Heart right ventricle (tissue), 16 donors: ENCODE measurements at places on chromosomes 2 and 18.

GRCh38 chr2:67702937-67703336 lies 305.8 kb downstream of the ETAA1 start:
- no peak for DNase-seq
- no peaks in the 10 kb centered on the region for H3K36me3 ChIP-seq
- H3K27me3 ChIP-seq = no peaks in the 10 kb centered on the region
- no peak overlapping the region for H3K27ac ChIP-seq

- no peak overlapping the region for H3K27ac ChIP-seq
- H3K4me3 ChIP-seq = no peak overlapping the region
- no peaks in the 10 kb centered on the region for H3K27me3 ChIP-seq
- no peaks in the 10 kb centered on the region for H3K4me1 ChIP-seq
- DNase-seq = no peak
- no peaks in the 10 kb centered on the region for H3K36me3 ChIP-seq
Observed at GRCh38 chr2:17323697-17324096, 194.5 kb downstream of the RAD51AP2 start.

GRCh38 chr2:221203125-221203524 lies 369.0 kb downstream of the EPHA4 start:
- no peak for DNase-seq
- H3K36me3 ChIP-seq = no peaks in the 10 kb centered on the region
- H3K4me3 ChIP-seq = no peak overlapping the region
- no peaks in the 10 kb centered on the region for H3K27me3 ChIP-seq

GRCh38 chr2:18244845-18245244 lies 315.6 kb downstream of the RDH14 start:
- no peak for DNase-seq
- no peaks in the 10 kb centered on the region for H3K4me1 ChIP-seq
- H3K27ac ChIP-seq = no peak overlapping the region
- H3K4me3 ChIP-seq = no peak overlapping the region

DNA sequence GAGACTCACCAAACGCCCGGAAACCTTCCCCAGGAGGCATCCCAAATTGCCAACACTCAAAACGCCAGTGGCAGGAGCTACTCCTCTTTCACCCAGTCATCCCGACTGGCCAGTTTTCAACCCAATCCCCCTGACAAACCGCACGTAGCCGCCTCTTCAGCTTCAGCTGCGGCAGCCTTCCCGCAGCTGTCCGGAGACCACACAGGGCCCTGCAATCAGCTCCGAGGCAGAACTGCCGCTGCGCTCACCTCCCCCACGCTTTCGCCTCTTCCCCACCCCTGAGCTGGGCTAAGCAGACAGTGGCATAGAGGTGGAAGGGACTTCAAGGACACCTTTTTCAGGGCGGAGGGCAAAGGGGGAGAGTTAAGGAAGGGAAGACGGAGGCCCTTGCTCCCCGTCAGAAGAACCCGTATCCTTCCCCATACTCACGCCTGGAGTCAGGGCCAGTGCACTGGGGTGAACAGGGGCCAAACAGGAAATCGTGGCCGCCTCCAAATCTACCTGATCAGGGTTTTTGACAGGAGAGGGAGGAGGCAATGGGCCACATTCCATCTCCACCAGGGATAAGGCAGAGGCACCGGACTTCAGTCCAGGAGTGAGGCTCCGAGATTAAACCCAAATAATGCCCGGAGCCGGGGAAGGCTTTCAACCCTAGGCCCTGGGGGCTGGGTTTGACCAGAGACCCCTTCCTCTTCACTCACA lies 16.9 kb downstream of the CYP26B1 start:
- no peak for DNase-seq
- no peak overlapping the region for H3K4me3 ChIP-seq
- H3K27me3 ChIP-seq = no peaks in the 10 kb centered on the region
- no peak overlapping the region for H3K27ac ChIP-seq
- H3K36me3 ChIP-seq = no peaks in the 10 kb centered on the region
